ENCODE measurements at places on chromosomes 1 and 21. TPM values are rescaled to one million over a fixed set of nuclear protein-coding genes. Genes with fewer than 3 reads are reported as not detected.

DNA sequence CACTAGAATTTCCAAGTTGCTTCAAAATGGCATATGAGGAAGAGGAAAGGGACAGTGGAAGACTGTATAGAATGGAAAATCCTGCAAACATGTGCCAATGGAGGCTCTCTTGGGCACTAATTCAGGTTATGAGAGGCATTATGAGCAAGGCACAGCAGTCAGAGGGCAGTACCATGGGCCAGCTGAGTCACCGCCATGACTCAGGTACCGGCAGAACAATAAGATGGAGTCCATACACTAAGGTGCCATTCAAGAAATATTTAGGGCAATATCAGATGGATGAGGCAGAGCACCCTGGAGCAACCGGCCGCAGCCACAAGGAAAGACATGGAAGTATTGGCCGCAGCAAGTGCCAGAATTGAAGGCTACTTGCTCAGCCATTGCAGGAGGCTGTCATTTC, 25.6 kb upstream of the VAV3 start:
- DNase-seq = no peak

DNA sequence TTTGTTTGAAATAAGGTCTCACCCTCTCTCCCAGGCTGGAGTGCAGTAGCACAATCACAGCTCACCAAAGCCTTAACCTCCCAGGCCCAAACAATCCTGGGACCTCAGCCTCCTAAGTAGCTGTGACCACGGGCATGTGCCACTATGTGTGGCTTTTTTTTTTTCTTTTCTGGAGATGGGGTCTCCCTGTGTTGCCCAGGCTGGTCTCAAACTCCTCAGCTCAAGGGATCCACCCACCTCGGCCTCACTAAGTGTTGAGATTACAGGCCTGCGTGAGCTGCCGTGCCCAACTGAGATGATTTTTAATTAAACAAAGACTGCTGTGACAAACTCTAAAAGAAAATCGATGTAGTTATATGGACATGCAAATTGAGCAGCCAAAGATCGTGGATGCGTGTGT, 768.4 kb upstream of the ADGRL2 start:
- no peak for DNase-seq

- no peak for DNase-seq
Measured at GRCh38 chr1:17108786-17109185, 10.5 kb downstream of the PADI2 start.

- DNase-seq = no peak
Measured at GRCh38 chr1:192559115-192560006, 16.2 kb upstream of the RGS1 start.

DNA sequence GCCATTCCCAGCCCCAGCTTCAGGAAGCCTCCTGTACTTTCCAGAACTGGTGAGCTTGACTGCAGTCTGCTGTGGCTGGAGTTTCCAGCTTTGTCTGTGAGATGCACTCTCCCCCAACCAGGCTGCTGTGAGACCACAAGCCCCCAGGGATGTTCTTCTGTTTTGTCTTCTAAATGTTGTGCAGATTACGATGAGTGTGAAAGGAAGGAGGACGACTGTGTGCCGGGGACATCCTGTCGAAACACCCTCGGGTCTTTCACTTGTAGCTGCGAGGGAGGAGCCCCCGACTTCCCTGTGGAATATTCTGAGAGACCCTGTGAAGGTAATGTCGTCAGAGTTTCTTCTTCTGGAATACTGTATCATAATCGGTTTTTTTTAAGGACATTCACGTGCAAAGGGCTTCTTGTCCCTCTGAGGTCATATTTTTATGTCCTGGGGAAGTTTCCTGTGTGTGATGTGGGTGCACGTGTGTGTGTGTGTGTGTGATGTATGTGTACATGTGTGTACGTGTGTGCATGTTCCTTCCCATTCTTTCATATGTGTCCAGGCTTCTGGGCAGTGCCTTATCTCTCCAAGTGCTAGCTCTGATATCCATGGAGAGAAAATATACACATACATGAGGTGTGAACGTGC, 49.9 kb downstream of the UMODL1 start:
- no peak for DNase-seq

The MPZ gene
- total RNA-seq = 0.37 TPM

DNA sequence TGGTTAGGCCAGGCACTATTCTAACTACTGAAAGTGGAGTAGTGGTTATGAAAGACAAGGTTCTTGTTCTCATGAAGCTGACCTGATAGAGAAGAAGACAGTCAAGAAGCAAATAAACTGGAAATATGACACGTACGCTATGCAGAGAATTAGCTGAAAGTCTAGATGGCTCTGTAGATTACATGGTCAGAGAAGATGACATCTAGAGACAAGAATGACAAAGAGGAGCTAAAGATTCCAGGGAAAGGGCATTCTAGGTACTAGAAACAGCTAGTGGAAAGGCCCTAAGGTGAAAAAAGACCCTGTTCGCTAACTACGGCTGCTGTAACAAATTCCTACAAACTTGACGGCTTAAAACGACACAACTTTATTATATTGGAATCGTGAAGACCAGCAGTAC, 68.0 kb upstream of the NRIP1 start:
- DNase-seq = no peak

The OLFML2B gene
- not detected for total RNA-seq

GRCh38 chr1:23246274-23246673, 29.0 kb upstream of the HTR1D start:
- no peak for DNase-seq

- no peak for DNase-seq
Measured at GRCh38 chr1:239367196-239367810, 19.1 kb upstream of the CHRM3 start.

DNA sequence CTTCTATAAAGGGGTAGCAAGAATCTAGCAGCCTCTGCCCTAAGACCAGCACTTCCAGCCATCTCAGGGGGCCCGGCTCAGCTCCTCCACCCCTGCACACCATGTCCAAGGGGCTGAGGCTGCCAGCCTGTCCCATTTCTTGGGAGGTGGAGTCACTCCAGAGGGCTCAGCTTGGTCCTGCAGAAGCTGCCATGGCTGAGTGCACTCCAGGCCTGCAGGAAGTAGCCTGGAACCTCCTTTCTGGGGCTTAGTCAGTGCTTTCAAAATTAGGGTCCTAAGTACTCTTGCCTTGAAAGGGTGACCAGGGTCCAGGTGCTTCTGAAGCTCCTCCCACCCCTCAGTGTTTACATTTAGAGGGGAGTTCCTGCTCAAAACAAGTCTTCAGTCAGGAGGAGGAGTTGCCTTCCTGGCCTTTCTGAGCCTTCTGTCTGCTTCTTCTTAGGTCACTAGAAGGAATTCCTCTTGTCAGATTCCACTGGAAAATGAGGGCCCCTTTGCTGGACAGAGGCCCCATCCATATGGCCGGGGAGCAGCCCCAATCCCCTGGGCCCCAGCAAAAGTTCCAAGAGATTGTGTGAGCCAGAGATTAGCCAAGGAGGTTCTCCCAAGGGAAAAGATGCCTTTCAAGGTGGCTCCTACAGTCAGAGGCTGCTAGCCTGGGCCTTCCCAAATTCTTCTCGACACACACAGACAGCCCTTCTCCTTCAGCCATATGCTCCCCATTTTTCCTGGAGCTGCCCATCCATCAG, 128.1 kb upstream of the VAMP3 start:
- DNase-seq = no peak

The ZMYND12 gene
- total RNA-seq = 0.83 TPM

GRCh38 chr21:30605968-30606367, 5.1 kb downstream of the KRTAP22-1 start:
- no peak for DNase-seq

GRCh38 chr1:31866450-31867032, 50.7 kb upstream of the SPOCD1 start:
- DNase-seq = no peak

The MCOLN2 gene
- total RNA-seq = 12.6 TPM

The SYT11 gene
- 1.0 TPM for total RNA-seq

- DNase-seq = no peak
Measured at GRCh38 chr1:226820941-226821718, 49.3 kb upstream of the PSEN2 start.

GRCh38 chr1:24096009-24096738, 15.8 kb downstream of the MYOM3 start:
- DNase-seq = no peak

The RGS18 gene
- total RNA-seq = not detected

- DNase-seq = no peak
Measured at GRCh38 chr1:62637392-62638105, 40.2 kb downstream of the ANGPTL3 start.

DNA sequence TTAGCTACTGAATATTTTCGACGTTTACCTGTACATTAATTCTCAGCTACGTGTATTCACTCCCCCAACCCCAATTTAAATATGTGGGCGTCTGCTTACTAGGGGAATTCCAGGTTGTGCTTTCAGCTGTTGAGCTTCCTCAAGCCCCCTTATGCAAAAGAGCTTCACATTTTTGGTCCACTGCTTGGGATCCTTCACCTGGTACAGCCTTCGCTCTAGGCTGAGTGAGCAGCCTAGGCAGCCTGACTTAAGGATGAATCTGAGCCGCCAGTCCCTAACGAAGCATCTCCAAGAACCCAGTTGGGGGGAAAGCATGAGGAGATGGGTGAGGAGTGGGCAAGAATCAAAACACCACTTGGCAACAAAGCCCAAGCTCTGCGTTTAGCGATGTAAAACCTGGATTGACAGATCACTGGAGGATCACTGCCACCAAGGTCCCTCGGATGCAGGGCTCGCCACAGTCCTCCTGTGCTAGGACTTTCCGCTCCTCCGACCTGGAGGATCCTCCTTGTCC, 674 bp downstream of the BCL10 start:
- DNase-seq = no peak

The CELA2A gene
- not detected for total RNA-seq

The TGFBR3 gene
- total RNA-seq = 10.8 TPM

DNA sequence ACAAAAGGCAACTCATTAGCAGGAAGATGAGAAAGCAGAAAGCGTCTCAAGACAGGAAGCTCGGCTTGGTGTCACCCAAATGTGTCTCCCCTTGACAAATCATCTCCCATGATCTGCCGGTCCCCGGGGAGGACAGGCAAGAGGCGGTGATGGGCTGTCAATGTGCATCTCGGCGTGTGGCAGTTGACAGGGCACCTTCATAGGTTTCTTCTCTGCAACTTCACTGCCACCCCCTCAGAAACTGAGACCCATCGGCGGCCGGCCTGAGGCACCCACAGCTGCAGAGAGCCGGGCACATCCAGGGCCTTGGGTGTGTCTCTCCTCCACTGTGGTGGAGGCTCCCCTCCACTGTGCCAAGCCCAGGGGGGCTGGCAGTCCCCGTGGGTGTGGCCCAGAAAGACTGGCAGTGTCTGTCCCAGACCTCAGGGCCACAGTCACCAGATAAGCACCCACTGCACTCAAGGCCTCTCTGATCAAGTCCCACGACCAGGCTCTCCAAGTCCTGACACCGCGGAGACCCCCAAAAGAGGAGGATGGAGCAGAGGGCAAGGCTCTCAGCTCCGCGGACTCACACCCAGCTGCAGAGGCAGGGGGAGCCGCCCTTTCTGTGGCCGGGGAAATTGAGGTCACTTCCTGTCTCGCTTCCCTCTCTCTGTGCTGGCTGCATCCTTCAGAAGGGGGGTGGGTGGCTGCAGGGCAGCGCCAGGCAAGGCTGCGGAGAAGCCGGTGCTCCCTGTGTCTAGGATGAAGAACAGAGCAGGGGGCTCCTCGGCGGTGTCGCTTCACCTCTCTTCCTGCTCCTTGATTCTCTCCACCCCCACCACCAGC, 39.6 kb upstream of the LBR start:
- no peak for DNase-seq

The SPRR1B gene
- 3.1 TPM for total RNA-seq

DNA sequence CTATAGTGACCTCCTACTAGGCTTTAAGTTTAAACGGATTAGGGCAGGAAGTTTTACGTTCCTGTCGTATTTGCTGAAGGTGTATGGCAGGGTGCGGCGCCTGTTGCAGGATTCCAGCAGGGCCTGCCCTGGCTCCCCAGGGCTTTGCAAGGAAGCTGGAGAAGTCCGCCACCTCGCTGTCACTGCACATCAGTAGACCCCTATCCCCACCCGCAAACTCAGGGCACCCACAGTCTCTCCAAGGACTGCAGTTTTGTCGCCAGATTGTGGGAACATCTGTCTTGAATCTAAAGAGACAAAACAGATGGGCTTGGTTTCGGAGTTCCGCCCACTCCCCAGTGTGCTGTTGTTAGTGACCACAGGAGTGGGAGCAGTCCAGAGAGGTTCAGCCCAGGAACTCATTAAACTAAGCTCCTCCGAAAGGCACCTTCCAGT, 110.8 kb downstream of the CDC7 start:
- DNase-seq = peak; percentile 79

DNA sequence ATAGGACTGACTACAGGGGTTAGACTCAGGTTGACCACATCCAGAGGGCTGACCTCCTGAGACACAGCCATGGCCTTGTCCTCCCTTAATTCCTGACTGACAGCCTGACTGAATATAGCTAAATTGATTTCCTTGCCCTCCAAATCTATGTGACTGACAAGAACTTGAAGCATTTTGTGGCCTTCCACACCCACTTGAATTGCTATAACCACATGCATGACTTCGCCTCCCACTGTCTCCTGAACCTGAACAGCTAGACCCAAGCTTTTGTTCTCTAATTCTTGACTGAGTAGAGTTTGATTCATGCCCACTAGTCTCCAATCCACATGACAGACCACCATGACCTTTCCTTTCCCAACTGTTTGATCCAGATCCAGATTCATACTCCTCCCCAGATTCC, 3.1 kb downstream of the FLG2 start:
- no peak for DNase-seq

DNA sequence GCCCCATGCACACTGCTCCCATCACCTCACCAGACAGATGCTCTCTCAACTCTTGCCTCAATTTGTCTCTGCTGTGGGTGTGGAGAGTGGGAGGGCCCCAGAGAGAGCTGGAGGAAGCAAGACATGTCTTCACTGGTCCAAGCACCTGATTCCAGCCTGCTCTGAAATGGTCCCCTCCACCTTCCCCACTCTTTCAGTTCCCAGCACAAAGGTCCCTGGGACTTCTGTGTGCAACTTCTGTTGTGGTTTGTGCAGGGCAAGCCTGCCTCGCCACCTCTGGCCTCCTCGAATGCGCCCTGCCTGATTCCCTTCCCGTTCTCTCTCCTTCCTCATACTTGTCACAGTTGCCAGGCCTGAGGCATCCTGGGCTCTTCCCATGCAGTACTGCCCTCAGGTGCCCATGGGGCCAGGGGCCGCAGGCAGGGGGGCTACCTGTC, 119.3 kb downstream of the SYT2 start:
- DNase-seq = peak; percentile 45

The ACTL8 gene
- not detected for total RNA-seq

The NPHS2 gene
- not detected for total RNA-seq

GRCh38 chr1:203671047-203671446, 44.4 kb downstream of the ATP2B4 start:
- DNase-seq = no peak

GRCh38 chr1:6460301-6461050, 5.5 kb downstream of the TNFRSF25 start:
- DNase-seq = no peak

The MACF1 gene
- 705 TPM for total RNA-seq
